ENCODE measurements at places on chromosomes 1 and 21. TPM values are rescaled to one million over a fixed set of nuclear protein-coding genes. Genes with fewer than 3 reads are reported as not detected.
A peak's percentile ranks its signal among the peaks of the same experiment; 100 is the strongest.

- peak; percentile 7 for DNase-seq
Observed at GRCh38 chr1:18974606-18975005, 18.1 kb upstream of the IFFO2 start.

DNA sequence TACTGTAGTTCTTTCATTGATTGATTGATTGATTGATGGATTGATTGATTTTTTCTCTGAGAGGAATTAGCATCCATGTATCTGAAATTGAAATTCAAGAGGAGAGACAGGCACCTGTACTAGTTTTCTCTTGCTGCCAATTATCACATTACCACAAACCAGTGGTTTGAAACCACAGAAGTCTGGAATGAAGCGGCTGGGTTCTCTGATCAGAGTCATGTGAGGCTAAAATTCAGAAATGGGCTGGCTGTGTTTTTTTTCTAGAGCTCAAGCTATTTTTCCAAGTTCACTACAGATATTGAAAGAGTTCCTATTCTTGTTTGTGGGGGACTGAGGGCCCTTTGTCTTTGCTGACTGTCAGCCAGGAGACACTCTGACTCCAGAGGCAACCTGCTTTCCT lies 10.0 kb downstream of the NBPF3 start:
- DNase-seq: no peak

- no peak for DNase-seq
Observed at GRCh38 chr1:42927274-42927841, 31.3 kb downstream of the SLC2A1 start.

DNA sequence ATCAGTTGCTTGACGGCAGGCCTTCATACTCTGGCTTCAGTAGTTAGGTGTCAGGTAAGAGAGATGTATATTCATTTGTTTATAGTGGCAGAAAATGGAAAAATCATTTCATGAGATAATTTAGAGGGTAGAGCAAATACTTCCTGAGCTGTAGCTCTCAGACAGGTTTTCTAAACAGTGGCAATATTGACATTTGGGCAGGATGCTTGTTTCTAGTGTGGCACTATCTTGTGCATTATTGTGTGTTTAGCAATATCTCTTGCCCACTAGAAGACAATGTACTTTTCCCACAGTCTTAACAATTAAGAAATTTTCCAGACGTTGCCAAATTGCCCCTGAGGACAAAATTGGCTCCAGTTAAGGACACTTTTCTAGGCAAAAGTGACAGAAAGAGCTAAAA lies 1143.1 kb downstream of the PLA2G4A start:
- no peak for DNase-seq

DNA sequence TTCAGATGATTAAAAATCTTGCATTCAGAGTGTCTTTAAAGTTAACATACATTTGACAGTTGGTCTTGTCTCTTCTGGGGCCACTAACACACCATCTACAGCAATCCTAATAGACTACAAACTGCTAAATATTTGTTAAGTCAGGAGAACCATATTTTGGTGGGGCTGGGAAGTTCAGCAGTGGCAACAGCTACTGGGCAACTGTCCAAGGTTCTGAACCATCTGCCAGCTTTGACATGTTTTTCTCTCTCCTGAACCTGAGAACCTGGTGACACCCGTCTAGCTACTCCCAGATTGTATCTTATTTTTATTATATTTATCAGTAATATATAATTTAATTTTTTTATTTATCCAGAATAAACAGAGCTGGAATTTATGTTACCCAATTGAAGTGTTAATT lies 199.0 kb upstream of the DPYD start:
- DNase-seq: peak; percentile 24

GRCh38 chr1:224044420-224044819 lies 69.5 kb upstream of the FBXO28 start:
- no peak for DNase-seq

DNA sequence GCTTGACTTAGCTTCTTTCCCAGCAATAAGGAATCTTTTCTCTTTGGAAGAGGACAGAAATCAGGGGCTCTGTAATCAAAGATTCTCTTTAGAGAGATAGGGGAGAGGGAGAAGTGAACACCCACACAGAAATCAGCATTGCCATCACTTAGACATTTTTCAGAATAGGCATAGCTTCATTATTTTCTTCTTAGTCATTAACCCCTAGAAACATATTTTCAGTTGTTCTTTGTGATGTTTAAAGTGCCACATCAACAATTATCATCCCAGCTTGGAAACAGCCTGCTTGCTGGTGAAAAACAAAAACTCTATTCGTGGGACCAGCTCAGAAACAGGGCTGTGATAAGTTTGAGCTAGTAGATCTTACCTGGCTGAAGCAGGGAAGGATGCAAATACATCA lies 88.3 kb upstream of the SLC44A3 start:
- DNase-seq: no peak

GRCh38 chr1:87064986-87065385 lies 150.6 kb downstream of the HS2ST1 start:
- DNase-seq: no peak

GRCh38 chr21:40143822-40144525 lies 276.7 kb downstream of the PCP4 start:
- DNase-seq: peak; percentile 75

LCE2B gene
- total RNA-seq: not detected

DNA sequence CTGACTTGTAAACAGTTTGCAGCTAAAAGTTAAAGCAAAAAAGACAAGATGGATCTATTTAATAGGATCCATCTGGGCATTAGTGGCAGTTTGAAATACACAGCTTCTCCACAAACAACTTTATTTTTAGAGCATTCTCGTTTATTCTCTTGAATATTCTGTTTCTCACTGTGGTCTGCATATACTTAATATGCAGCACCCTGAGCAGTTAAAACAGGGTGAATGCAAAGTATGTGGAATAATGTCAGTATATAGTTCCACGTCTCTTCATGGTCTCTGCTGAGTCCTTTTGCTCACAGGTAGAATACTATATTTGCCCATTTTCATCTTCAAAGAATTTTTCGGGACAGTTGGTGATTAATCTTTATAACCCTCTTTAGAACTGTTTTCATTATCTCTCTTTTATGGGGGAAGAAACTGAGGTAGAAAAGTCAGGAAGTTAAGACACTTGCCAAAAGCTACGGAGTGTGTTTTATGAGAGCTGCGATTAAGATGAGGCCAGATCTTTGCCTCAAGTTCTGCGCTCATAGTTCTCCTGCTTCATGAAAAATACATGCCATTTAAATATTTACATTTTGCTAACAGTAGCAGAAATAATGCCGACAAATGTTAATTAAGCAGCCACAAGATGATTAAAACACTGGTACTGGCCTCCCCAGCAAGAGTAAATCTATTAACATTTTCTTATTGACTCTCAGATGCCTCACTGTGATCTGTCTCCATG lies 115.6 kb downstream of the PTBP2 start:
- no peak for DNase-seq

- DNase-seq: no peak
Observed at GRCh38 chr1:202694314-202694713, 15.9 kb downstream of the SYT2 start.

DNA sequence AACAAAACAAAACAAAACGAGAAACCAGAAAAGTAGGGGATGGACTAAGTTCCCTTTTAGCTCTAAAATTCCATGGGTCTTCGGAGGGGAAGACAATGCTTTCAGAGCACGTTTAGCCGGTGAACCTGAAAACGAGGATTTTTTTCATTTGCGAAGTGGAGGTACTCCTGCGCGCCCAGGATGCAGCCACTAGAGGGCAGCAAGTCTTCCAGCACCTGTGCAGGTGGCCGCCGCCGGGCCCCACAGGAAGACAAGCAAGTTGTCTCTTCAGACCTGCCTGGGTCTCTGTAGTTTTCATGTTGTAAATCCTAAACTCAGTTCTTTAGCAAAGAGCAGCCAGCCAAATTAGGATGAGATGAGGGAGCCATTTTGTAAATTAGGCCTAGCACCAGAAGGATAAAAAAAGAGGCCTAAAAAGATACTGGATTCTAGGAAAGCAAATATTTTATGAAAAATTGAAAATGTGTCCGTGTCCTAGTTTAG lies 17.7 kb upstream of the SNX27 start:
- peak; percentile 61 for DNase-seq

Measured in lung (tissue), 17 donors.